ENCODE measurements at places on chromosomes 1 and 21. TPM values are rescaled to one million over a fixed set of nuclear protein-coding genes. Genes with fewer than 3 reads are reported as not detected.

LCE2A gene
- not detected for total RNA-seq

DNA sequence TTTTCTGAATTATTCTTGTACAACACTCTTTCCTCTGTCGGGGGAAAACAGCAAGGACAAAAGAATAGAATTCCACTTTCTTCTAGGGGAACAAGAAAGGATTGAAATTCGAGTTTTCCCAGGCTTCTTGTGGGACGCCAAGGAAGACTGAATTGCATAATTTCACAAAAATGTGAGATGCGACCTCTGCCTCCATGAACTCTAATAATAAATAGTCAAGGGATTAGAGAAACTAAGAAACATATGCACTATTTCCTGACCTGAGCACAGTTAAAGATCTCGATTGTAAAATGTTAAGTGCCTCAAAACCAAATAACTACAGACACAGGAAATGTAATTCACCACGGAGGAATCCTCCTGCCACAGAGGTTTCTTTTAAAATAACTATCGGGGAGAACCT lies 117.3 kb upstream of the MARK1 start:
- no peak for DNase-seq

FAM78B gene
- total RNA-seq = 0.27 TPM

DNA sequence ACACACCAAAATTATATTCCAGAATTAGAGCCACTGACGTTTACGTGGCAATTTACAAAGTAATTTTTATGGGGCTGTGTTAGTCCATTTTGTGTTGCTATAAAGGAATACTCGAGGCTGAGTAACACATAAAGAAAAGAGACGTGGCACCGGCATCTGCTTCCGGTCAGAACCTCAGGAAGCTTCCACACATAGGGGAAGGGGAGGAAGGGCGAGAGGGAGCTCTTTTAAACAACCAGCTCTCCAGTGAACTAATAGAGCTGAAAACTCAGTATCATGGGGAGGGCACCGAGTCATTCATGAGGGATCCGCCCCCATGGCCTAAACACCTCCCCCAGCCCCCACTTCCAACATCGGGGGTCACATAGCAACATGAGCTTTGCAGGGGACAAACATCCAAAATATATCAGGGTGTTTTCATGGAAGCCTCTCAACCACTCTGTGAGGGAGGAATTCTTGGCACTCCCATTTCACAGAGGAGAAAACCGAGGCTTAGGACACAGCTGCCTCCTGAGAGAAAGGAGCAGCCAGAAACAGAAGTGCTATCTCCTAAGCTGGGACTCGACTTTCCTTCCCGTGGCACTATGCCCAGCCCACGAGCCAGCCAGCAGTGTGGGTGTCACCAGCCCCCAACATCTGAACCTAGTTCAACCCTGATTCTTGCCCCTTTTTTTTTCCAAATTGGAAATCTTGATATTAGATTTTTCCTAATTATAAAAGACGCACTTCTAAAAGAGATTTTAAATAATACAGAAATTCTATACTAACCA lies 29.2 kb downstream of the MIS18A start:
- no peak for DNase-seq

CXADR gene
- 0.75 TPM for total RNA-seq

DNA sequence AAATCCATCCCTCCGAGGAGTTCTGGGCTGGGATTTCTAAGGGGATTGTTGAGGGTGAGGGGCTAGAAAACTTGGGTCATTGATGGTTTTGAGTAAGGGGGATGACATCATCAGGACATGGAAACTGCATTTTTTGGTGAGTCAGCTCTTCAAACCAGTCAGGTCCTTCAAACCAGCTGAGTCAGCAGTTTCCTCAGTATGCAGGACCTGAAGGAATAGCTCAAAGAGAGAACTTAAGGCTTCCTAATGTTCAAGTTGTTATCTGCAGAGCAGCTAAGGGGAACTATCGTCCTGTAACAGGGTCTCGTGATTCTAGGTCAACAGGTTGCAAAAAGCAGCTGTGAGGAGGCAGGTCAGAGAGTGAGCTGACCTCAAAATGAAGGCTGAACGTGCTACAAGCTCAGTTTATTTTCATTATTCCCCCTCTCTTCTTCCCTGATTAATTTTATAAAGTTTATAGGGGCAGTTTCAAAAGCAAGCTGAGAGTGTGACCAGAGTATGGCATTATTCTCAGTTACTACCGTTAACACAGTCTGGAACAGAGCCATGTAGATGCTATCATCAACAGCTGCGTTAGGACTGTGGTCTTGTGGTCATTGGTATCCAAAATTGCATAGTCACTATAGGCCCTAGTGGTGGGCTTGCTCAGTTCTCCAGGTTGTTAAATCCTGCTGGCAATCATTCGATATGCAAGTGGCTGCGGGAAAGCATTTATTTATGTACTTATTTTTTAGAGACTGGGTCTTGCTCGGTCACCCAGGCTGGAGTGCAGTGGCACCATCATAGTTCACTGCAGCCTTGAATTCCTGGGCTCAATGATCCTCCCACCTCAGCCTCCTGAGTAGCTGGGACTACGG lies 10.7 kb upstream of the SDC3 start:
- no peak for DNase-seq

GBP6 gene
- 0.81 TPM for total RNA-seq

Measured in activated CD4-positive, alpha-beta memory T cell treated with anti-CD3 and anti-CD28 coated beads for 36 hours (primary cell).